ENCODE measurements at places on chromosomes 11 and 22. TPM values are rescaled to one million over a fixed set of nuclear protein-coding genes. Genes with fewer than 3 reads are reported as not detected.

APOL5 gene
- not detected for total RNA-seq

FAM180B gene
- not detected for total RNA-seq

RIBC2 gene
- not detected for total RNA-seq

SLC5A1 gene
- total RNA-seq: not detected

C1QTNF5 gene
- 32.0 TPM for total RNA-seq

TRIM64C gene
- not detected for total RNA-seq

- DNase-seq: no peak
Measured at GRCh38 chr11:113481226-113481625, 6.0 kb upstream of the DRD2 start.

DNA sequence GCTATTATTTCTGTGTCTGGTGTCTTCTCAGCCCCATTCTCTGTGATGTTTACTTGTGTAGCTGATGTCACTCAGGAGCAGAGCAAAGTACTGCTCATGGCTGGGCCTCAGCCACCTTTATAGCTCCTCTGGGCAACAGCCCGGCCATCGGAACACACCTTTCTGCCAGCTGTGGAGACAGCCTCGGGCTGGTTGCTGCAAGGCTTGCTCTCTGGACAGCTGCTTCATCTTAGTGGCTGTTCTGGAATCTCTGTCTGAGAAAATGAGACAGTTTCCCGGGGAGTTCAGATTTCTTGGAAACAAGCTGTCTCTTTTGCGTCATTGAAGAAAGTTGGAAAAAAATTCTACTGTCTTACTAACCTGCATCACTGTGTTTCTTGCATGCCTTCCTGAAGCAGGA lies 20.0 kb downstream of the THY1 start:
- peak; percentile 23 for DNase-seq

DNA sequence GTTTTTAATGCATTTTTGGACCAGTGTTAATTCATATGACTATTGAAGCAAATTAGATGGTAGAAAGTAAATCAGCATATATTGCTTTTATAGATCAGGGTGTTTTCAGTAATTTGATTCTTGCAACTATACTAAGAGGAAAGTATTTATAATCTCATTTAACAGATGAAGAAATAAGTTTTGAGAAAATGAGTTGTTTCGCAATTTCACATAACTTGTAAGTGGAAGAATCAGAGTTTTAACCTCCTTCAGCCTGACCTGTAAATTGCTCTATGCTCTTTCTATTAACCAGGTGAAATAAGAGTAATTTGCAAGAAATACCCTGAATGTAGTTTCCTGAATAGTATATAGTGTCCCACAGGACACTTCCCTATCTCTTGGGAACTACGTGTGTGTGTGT lies 1106.8 kb upstream of the RAG2 start:
- DNase-seq: peak; percentile 10

DNA sequence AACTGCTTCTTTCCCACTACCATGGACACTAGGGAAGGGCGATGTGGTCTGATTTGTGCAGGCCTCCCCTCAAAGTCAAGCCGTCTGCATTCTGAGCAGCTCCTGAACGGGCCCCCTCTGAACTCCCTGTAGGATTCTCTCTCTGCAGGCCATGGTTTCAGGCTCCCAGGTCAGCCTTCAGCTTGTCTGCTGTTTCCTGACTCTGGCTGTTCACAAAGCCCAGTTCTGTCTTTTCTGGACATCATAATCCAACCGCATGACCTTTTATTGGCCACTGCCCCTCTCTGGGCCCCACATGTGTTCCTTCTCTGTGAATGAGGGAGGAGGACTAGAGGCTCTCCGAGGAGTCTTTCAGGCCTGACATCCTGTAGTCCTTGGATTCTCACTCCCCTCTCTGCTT lies 161.0 kb downstream of the FEZ1 start:
- no peak for DNase-seq

GRCh38 chr11:35107861-35108260 lies 31.1 kb upstream of the CD44 start:
- no peak for DNase-seq

GRCh38 chr22:47067321-47067890 lies 305.0 kb downstream of the TBC1D22A start:
- no peak for DNase-seq

- DNase-seq: no peak
Measured at GRCh38 chr11:121426476-121427399, 25.4 kb upstream of the SORL1 start.

DNA sequence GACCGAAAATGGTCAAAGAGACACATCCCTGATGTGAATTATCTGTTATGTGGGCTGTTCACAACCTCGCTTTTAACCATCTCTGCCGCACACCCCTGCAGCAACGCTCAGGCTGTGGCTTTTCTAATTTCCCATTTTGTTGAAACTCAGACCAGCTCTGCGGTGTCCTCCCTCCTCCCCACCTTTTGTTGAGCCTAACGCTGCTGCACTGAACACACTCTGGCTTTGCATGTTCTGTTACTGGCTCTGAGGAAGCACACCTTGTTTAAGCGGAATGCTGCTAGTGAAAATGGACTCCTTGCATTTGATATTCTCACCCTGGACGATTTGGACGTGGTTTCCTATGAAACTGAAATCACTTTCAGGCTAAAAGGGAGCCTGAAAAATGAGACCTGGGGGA lies 198.5 kb upstream of the MTNR1B start:
- DNase-seq: no peak

DNA sequence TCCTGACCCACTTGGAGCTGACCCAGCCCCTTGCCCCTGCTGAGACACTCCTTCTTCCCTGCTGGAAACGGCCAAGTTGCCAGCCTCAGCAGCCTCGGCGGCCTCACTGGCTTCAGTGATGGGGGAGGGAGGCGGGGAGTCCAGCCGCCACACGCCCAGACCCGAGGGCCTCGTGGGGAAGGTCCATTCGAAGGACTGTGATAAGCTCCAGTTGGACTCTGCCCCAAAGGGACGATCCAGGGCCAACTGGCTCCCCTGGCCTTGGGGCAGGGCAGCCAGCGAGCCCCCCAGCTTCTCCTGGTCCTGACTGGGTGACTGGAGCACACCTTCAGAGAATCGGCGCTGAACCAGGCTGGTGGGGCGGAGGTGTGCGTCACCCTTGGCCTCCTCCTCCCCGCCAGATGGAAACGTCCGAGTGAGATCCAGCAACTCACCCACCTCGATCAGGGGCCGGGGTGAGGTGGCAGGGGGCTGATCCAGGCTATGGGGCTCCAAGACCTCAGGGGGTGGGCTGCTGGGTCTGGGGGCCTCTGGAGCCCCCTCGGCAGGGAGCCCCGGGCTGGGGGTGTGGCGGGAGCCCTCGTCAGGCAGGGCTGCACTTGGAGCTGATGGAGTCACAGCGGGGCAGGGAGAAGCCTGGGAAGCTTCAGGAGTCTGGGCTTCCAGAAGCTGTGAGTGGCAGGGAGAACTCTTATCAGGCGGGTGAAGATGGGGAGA lies 11.5 kb downstream of the TNKS1BP1 start:
- no peak for DNase-seq

- DNase-seq: no peak
Measured at GRCh38 chr11:2797741-2798361, 87.7 kb downstream of the CDKN1C start.

GRCh38 chr22:21029486-21030025 lies 2.8 kb downstream of the SLC7A4 start:
- no peak for DNase-seq

GRCh38 chr11:72584293-72584938 lies 89.8 kb downstream of the PDE2A start:
- DNase-seq: peak; percentile 13

DNA sequence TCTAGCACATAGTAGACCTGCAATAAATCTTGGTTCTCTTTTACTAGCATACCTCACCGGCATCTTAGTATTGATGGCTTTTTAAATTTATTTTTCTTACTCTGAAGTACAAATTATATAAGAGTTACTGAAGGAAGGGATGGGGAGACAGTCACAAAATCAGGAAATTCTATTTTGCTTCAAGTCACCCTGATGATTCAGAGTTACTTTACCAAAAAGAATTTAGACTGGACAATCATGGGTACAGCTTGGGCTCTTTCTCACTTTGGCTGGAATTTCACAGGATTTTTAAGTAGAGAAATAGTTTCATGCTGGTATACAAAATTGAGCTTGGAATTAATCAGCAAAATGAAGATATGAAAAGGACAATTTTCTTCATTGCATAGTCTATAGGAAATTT lies 919.2 kb downstream of the METTL15 start:
- no peak for DNase-seq

DNA sequence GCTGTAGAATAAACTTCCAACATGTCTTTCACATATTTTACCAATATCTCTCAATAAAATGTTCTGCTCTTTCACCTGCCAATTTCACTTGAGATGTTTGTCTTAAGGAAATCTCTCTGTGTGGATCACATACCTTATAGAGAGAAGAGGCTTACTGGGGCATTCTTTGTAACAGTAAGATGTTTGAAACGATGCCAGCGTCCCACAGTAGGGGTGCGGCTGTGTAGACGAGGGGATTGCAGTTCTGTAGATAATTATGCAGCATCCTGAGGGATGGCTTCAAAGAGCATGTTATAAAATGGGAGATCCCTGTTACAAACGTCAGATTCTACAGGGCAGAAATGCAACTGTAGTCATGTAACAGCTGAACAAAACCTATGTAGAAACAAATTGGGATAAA lies 200.0 kb downstream of the TBC1D22A start:
- no peak for DNase-seq

DNA sequence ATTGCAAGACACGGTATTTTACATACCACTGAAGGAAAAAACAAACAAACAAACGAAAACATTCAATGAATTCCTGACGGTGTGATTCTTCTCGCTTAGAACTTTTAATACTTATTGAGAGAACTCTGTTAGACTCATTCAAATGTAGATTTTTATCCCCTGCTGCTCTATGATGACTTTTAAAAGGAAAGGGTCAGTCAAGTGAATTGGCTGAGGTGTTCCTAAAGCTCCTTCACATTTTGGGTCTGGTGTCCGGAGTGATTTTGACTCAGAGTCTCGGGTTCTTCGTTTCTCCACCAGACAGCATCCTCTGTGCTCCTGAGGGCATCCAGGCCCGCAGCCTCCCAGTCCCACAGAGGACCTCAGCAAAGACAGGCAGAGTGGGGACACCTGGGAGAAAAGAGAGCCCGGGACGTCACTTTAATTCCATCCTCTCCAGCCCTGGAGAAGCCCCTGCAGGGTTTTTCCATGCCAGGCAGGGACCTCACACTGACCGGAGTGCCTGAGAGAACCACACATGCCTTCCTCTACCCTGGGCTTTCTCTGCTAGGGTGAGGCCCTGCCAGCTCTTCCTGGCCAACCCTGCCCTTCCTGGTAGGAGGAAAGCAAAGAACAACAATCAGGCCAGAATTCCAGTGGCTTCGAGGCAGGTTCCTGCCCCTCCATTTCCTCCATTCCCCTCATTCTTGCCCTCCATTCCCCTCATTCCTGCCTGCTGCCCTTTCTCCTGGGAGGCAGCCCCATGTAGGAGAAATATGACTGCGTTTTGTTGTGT lies 1.4 kb upstream of the CSF2RB start:
- peak; percentile 30 for DNase-seq

DNA sequence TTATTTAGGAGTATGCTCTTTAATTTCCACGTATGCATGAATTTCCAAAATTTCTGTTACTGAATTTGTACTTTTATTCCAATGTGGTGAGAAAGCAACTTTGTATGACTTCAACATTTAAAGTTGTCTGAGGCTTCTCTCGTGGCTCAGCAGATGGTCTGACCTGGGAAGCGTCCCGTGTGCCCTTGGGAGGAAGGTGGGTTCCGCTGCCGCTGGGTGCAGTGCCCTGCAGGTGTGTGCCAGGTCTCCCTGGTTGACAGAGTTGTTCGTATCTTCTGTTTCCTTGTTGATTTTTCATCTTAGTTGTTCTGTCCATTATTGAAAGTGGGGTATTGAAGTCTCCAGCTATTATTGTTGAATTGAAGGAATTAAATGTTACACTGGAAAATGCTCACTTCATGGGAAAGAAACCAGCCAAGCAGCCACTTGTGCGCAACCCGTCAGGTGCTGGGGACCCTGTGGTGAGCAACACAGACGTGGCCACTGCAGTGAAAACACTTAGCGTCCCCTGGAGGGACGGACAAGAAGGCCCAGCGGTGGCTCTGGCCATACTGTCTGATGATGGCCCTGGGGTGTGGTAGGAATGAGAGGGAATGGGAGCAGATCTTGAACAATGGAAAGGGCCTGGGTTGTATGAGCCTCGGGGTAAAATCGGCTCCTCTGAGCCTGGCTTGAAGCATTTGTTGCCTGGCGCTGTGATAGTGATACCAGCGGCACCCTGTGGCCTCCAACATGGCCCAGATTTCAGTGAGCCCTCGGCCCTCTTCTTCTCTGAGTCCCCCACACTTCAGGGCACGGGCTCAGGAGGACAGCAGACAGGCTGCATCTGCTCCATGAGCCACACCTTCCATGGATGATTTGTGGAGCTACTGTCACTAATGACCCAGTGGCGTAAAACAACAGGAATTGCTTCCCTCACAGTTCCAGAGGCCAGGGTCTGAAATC lies 31.5 kb upstream of the KRTAP5-7 start:
- no peak for DNase-seq

- DNase-seq: peak; percentile 80
Measured at GRCh38 chr11:11396301-11397035, 43.4 kb upstream of the CSNK2A3 start.

DNA sequence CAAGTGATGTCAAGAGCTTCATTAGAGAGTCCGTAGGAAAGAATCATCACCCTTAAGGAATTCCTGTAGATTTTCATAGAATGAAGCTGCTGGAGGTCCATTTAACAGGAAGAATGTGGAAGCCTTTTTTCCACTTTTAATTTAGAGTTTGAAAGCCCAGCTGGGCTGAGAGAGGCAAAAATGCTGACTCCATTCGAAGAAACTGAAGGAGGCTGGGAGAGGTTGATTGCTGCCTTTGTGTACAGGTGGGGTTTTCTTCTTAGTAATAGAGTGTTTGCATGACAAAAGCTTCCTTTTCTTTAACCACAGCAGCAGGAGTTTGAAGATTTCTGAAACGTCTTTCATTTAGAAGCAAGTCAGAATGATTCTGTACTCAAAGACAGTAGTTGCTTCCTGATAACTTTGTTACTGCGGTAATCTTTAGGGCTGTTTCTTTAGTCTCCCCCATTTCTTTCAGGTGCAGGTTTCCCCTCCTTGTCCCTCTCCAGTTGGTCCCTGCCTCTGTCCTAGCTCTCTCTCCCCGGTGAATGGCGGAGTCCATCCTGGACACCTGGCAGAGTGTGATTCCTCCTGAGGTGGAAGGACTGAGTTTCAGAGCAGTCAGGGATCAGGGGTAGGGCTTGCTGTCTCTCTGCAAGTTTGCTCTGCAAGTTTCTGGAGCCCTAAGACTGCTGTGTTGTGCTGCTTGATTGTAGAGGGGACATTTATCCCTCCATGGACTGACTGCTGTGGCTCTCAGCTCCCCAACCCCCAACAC lies 166.2 kb downstream of the LDLRAD3 start:
- DNase-seq: peak; percentile 55

GRCh38 chr11:70040869-70041501 lies 37.1 kb upstream of the ANO1 start:
- DNase-seq: no peak

DNA sequence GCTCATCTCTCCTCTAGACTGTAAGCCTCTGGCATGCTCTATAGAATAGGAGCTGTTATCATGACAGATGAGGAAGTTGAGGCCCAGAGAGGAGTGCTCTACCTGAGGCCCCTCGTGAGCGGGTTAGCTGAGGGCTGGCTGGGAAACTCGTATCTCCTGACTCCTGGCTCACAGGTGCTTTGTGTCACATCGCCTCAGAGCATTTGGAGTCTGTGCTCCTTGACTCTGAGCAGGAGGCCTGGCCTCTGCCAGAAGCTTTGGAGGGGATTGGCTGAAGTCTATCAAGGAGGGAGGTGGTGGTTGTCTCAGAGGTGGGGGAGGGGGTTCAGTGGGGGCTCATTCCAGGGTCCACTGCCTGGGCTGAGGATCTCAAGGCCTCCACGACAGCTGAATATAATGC lies 7.4 kb downstream of the KCNC1 start:
- DNase-seq: no peak

GRCh38 chr22:45413368-45414211 lies at the start of the genes RIBC2 and SMC1B:
RIBC2 (plus strand) TSS chr22:45413693; CDS start chr22:45413887, 194 bp downstream.
SMC1B (minus strand) TSS chr22:45413599; CDS start chr22:45413567, 32 bp downstream.
- peak; percentile 75 for DNase-seq
